ENCODE measurements at places on chromosomes 5 and 9. TPM values are rescaled to one million over a fixed set of nuclear protein-coding genes. Genes with fewer than 3 reads are reported as not detected.

Gene CDKN2B
- total RNA-seq: not detected

Gene DNAI1
- total RNA-seq: 0.37 TPM

Gene PCDHGB7
- 0.07 TPM for total RNA-seq

Gene ARHGEF37
- 0.82 TPM for total RNA-seq

Gene CHSY3
- total RNA-seq: 0.10 TPM

Data from A549 treated with CpdA at 1 μM for 4 hours (cell line).